Ovary (tissue), 10 donors: ENCODE measurements at places on chromosomes 13 and 19. TPM values are rescaled to one million over a fixed set of nuclear protein-coding genes. Genes with fewer than 3 reads are reported as not detected.

GRCh38 chr19:37931881-37932655 is 25.1 kb downstream of the SIPA1L3 start:
- H3K27ac ChIP-seq = no peak overlapping the region
- H3K27me3 ChIP-seq = no peaks in the 10 kb centered on the region
- no peak overlapping the region for H3K4me3 ChIP-seq
- DNase-seq = peak; percentile 32
- H3K4me1 ChIP-seq = no peaks in the 10 kb centered on the region

The NLRP5 gene
- total RNA-seq = 0.52 TPM

The TBXA2R gene
- total RNA-seq = 1.1 TPM

- H3K27me3 ChIP-seq = no peaks in the 10 kb centered on the region
- no peaks in the 10 kb centered on the region for H3K36me3 ChIP-seq
- H3K4me1 ChIP-seq = no peaks in the 10 kb centered on the region
- H3K4me3 ChIP-seq = no peak overlapping the region
- no peak for DNase-seq
Measured at GRCh38 chr13:78169386-78169785, 250.8 kb upstream of the EDNRB start.

DNA sequence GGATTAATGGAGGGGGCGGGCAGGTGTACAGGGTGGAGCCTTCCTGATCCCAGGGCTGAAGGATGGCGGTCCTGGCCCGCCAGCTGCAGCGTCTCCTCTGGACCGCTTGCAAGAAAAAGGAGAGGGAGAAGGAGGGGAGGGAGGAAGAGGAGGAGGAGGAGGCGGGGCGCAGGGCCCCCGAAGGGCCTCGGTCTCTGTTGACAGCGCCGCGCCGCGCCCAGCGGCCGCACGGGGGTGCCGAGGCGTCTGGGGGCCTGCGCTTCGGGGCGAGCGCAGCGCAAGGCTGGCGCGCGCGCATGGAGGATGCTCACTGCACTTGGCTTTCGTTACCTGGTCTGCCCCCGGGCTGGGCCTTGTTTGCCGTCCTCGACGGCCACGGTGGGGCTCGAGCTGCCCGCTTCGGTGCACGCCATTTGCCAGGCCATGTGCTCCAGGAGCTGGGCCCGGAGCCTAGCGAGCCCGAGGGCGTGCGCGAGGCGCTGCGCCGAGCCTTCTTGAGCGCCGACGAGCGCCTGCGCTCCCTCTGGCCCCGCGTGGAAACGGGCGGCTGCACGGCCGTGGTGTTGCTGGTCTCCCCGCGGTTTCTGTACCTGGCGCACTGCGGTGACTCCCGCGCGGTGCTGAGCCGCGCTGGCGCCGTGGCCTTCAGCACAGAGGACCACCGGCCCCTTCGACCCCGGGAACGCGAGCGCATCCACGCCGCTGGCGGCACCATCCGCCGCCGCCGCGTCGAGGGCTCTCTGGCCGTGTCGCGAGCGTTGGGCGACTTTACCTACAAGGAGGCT is at the start of gene PPM1N:
TSS of gene PPM1N (plus strand) at position 33 of the 785 bp plus-strand sequence. CDS start at position 63, 30 bp downstream.
- no peak for DNase-seq
- H3K4me3 ChIP-seq = peak within 1 kb of the TSS; percentile 10
- H3K4me1 ChIP-seq = peaks cover 7% of the 10 kb centered on the region
- peaks cover 3% of the 10 kb centered on the region for H3K27me3 ChIP-seq
- no peak within 1 kb of the TSS for H3K27ac ChIP-seq
- H3K36me3 ChIP-seq = no peaks in the 10 kb centered on the region
